ENCODE measurements at places on chromosomes 13 and 19.
A peak's percentile ranks its signal among the peaks of the same experiment; 100 is the strongest.

DNA sequence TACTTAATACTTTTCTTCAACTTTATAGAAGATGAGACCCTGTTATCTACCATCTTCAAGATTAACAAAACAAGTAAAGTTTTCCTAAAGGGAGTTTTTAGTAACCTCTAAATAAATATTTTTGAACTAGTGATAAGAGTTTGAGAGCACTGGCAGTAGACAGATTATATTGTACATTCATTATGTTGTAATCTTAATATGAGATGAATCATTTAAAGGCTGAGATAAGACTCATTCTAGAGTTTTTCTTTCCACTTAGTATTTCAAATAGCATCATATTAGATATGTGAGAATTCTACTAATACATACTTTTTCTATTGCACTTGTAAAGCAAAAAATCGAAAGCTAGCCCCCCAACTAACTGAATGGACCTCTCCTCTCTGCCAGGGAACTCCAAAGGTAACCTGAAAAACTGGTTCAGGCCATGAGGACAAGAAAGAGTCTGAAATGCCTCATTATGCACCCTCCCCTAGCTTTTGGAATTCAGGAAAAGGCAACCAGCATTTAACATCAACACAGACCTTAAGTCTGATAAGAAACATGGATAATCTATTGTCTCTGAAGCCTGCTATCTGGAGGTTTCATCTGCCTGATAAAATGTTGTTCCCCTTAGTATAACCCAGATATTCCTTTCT lies 875.4 kb upstream of the SLC10A2 start:
- no peak for DNase-seq

GRCh38 chr19:41918653-41919244 lies 9.5 kb downstream of the ERFL start:
- no peak for DNase-seq

- no peak for DNase-seq
These were observed 2.1 kb downstream of the CSNK1G2 start for GRCh38 chr19:1942934-1943555.

GRCh38 chr19:39942366-39942730 lies 7.9 kb upstream of the FCGBP start:
- DNase-seq: no peak

DNA sequence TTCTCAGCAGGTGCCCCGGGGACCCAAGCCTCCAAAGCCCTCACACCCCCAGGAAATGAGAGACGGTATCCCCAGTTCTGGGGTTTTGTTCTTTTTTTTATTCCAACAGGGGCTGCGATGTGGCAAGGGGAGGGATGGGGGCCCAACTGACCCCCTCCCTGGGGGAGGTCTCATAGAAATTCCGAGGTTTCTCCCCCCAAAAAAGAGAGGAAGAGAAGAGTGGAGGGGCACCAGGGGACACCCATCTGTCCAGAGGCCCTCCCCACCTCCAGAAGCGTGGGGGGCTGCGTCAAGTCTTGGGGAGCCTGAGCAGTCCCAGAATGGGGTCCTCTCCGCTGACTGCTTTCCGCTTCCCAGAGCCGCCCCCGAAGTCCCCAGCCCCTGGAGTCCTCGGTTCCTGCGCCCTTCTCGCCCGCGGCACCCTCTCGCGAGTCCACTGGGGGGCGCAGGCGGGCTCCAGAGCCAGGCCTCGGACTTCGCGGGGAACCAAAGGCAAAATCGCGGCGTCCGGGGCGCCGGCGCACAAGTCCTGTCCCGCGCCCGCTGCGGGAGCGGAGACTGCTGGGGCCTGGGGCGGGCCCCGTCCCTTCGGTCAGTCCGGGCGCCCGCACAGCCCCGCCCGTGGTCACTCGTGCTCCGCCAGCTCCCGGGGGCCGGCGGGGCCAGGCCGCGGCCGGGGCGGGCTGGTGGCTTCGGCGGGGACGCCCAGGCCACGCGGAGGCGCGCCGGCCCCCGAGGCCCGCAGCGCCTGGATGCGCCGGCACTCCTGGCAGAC lies 4.4 kb upstream of the ATP1A3 start:
- peak; percentile 34 for DNase-seq

DNA sequence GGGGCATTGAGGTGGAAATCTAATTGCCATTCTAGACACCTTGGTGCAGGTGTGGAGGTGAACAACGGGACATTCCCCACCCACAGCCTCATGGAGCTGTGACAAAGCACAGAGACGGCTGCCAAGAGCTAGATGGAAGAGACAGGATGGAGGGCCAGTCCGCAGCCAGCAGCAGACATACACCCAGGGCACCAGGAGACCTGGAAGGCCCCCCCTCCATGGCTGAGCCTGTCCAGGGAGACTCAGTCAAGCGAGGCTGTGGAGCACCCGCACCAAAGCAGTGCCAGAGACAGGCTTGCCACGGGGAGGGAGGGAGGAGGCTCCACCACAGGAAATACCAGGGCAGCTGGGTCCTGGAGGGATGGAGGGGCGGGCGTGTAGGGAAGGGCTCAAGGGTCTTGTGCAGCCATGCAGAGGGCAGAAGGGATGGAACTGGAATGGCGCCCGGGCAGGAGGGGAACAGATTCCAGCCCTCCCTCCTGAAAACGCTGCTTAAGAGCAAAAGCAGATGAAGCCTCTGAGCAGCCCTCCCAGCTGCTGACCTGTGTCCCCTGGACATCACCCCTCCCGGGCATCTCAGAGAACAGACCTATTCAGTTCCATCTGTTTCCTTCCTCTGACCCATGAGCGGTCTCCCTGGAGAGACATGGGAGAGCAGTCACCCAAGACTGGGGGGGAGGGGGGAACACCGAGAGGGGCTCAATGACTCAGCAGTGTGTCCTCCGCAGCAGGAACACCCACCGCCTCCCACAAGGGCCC lies 14.4 kb downstream of the EPS15L1 start:
- peak; percentile 53 for DNase-seq

DNA sequence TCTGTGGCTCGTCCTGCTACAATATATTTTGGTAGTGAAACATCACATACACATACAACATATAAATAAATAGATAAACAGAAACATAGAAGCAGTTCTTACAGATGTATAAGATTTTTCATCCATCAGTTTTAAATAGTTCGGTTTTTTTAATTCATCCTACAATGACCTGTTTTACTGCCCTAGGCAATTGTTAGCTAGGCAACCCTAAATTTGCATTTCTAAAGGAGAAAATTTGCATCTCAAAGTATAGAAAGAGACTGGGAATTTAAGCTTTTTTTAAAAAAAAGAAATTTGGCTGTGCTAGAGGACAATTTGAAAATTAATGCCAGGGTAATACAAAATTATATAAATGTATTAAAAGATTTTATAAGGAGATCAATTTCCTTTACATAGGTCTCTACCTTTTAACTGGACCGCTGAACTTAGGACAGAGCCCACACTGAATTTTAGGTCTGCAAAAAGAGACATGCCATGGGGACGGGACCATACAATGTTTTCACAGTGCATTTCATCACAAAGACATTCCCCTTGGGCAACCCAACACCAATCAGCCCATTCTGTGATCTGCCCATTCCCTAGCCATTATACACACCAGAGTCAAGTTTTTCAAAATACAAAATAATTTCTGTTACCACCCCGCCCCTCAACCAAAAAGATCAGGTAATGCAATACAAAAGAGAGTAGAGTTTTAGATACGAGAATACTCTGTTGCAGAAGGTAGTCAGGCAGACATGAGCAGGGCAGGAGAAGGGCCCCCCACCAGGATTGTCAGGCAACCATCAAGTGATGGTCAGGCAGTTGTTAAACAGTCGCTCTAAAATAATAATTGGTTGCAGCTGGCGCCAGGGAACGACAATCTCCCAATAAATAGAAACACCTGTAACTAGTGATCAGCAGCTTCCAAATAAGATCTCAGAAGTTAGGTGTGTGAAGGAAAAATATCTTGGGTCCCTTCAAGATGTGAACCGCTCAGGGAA lies 299.7 kb upstream of the SGCG start:
- DNase-seq: no peak

DNA sequence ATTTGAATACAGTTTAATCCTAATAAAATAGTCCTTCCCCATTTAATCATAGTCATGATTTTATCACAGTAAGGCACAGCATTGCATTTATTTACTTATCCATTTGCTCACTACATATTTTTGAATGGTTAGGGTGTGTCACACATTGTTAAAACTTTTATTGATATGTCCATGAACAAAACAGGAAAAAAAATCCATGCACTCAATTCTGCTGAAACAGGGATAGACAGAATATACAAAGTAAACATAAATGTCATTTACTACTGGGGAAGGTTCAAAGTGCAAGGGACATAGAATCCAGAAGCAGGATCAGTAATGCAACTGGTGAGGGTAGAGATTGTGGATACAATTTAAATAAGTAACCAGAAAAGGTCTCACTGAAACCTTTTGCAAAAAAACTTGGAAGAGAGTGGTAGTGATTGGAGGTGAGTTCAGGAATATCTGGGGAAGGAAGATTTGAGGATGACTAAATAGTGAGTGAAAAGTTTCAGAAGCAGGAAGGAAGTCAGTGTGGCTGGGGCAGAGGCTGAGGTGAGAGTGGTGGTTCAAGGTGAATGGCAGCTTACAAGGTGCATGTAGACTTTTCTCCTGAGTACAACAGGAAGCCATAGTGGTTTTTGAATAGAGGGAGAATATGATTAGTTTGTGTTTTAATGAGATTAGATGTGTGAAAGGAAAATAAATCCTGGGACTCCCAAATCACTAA lies 387.2 kb upstream of the ATXN8OS start:
- DNase-seq: no peak

- DNase-seq: peak; percentile 20
These were observed 1380.5 kb upstream of the ATXN8OS start for GRCh38 chr13:68727165-68727564.

DNA sequence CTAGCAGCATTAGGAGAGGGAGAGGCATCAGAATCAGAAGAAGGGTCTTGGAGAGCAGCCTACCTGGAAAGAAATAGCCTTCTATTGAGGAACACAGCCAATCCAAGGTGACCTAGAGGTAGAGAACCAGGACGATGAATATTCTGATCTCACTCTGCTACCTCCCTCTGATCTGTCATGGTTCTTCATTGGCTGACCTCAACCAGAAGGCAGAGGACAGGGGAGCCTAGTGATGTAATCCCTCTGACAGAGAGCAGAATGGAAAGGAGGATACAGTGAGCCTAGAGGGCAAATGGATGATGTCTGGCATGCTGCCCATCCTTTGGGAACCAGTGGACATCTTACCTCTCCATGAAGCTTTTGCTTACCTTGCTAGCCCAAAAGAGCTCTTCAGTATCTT lies 3.6 kb downstream of the ZNF507 start:
- peak; percentile 2 for DNase-seq

DNA sequence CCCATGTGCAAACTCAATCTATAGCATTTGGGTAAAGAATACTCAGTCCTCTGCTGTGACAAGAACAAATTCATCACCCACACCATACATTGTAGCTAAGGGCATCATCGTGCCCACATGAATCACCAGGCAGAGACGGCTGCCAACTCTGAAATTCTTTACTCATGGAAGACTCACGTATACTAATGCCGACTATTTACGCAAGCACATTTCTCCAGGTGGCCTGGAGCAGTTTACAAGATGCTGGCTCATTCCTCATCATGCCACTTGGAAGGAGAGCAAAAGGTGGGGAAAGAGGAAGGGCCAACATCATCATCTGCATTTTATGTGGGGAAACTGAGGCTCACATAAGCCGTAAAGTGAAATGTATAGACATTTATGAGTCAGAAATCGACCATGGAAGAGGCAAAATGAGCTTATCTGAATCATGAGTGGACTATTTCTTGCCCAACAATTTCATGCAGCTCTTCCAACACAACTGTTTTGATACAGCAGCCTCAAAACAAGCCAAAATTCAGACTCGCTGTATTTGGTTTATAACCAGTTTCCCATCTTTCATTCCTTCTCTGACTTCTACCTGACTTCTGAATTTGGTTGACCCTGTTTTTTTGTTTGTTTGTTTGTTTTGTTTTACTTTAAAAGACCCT lies 213.9 kb upstream of the SERP2 start:
- DNase-seq: peak; percentile 11

- no peak for DNase-seq
These were observed 122.6 kb downstream of the ATP11A start for GRCh38 chr13:112812306-112813055.

DNA sequence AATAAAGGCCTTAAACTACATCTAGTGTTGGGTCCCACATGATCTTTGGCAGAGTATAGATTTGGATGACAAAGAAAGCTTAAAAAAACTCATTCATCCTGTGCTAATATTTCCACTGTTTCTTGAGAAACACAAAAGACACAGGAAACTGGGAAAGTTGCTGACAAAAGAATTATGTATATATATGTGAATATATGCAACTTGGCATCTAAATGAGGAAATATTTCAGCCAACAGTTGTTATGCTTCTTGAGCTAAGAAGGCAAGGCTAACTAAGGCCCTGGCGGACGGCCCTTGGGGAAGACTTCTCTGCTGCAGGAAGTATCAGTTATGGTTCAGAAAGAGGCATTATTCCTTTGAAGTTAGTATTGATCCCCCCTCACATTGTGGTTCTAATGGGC lies 491.8 kb downstream of the DIAPH3 start:
- no peak for DNase-seq

DNA sequence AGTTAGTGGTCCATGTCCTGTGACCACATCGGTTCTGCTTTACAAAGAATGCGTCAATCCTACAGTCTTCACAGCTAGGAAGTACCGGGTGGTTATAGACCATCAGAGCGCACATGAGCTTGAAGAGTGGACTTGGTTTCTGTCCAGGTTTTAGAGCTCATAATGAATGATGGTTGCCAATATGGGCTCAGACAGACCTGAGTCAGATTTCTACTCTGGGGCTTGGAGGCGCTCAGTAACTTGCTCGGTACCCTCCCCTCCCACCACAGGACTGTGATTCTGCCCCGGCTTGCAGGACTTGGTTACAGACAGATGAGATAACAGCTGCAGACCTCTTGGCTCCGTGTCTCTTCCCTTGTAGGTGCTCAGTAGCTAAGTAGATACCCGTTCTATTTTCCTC lies 284.7 kb downstream of the TSHZ3 start:
- no peak for DNase-seq

DNA sequence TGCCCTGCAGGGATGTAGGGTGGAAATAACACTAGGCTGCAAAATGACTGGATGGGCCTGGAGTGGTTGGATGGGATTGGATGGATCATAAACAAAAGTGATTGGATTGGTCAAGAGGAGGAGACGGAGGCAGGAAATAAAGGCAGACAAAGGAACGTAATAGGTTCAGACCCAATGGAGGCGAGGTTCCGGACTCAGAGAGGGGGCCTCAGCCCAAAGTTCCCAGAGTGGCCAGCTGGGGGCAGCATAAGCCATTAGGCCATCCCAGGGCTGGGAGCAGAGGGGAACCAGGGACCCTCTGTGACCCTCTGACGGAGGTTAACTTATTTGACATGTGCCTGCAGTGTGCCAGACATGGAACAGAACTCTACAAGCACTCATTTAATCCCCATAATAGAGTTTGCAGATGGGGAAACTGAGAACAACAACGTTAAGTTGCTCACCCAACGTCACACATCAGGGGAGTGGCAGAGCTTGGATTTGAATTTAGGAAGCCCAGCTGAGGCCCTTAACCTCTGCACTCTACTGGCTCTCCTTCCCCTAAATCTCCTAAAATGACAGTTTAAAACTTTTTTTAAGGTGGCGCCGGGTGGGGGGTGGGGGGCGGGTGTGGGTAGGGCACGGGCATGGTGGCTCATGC lies 15.3 kb upstream of the MAP1S start:
- DNase-seq: peak; percentile 60

All from fibroblast of mammary gland (primary cell).